ENCODE measurements at places on chromosomes 12 and 14. TPM values are rescaled to one million over a fixed set of nuclear protein-coding genes. Genes with fewer than 3 reads are reported as not detected.

LAG3 gene
- 1.0 TPM for total RNA-seq

GRCh38 chr14:54659365-54659764, 92.4 kb downstream of the SAMD4A start:
- DNase-seq, result no peak
- no peak overlapping the region for H3K27ac ChIP-seq

GDF3 gene
- total RNA-seq, result not detected

LRP1 gene
- total RNA-seq, result 463 TPM

DNA sequence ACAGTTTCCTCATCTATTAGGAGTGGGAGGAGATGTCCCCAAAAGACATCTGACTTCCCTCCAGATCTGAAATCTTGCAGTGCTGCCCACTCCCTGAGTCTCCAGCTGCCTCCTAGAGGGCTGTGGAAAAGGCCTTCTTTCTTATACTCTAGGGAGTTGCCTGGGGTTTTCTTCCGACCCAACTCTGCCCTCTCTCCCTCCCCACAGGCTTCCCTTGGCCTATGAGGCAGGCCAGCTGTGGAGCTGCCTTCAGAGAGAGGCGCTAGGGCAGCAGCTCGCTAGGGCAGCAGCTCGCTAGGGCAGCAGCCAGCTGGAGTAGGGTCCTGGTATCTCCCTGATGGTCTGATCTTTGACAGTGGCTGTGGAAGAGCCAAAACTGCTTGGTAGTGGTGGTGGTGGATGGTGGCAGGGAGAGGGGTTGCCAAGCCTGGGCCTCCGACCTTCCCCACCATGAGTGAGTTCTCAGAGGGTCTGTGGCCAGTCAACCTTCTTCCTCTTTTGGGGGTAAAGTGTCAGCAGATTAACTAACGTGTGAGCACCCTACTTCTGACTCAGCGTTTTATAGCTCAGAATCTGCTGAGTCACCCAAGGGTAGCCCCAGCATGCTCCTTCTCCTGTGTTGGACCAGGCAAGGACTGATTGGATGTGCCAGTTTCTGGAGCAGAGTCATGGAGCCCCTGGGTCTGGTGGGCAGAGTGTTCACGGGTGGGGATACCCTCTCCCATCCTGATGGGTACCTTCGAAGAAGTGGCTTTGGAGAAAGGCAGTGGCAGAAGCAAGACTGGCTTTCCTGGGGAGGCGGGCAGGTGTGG, 2.3 kb downstream of the SLC48A1 start:
- no peak for DNase-seq
- H3K36me3 ChIP-seq, result no peaks in the 10 kb centered on the region
- no peaks in the 10 kb centered on the region for H3K27me3 ChIP-seq
- H3K27ac ChIP-seq, result no peak overlapping the region
- no peak overlapping the region for H3K4me3 ChIP-seq
- H3K4me1 ChIP-seq, result peaks cover 32% of the 10 kb centered on the region

OR4E2 gene
- total RNA-seq, result not detected

GRCh38 chr12:101915841-101916240, 38.5 kb downstream of the DRAM1 start:
- DNase-seq, result no peak
- H3K4me1 ChIP-seq, result peaks cover 2% of the 10 kb centered on the region
- H3K36me3 ChIP-seq, result peaks cover 3% of the 10 kb centered on the region

- H3K27me3 ChIP-seq, result no peaks in the 10 kb centered on the region
- DNase-seq, result no peak
- H3K4me3 ChIP-seq, result no peak overlapping the region
- H3K36me3 ChIP-seq, result no peaks in the 10 kb centered on the region
Measured at GRCh38 chr12:82832096-82832495, 145.4 kb downstream of the TMTC2 start.

IPO4 gene
- total RNA-seq, result 27.4 TPM

DNA sequence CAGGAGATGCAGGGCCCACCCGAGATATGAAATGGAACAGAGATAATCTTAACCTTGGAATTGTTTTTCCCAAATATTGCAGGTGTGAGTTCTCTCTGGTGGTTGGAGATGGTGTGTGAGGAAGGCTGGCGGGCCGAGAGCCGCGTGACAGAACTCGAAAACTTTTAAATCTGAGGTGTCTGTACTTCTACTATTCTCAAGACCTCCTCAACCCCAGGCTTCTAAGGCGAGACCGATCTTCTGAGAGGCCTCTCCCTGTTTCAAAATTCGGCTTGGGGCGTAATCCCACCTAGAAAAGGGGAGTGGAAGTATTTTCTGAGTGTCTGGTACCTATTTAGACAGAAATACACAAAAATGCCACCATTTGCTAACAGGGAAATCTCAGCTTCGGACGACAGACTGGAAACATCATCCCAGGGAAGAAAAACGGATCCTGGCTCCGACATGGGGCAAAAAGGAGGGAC, 611 bp downstream of the SARNP start:
- DNase-seq, result no peak
- H3K4me1 ChIP-seq, result peaks cover 45% of the 10 kb centered on the region
- no peak overlapping the region for H3K4me3 ChIP-seq
- no peaks in the 10 kb centered on the region for H3K27me3 ChIP-seq
- H3K27ac ChIP-seq, result no peak overlapping the region
- peaks cover 5% of the 10 kb centered on the region for H3K36me3 ChIP-seq

CS gene
- 160 TPM for total RNA-seq

DNA sequence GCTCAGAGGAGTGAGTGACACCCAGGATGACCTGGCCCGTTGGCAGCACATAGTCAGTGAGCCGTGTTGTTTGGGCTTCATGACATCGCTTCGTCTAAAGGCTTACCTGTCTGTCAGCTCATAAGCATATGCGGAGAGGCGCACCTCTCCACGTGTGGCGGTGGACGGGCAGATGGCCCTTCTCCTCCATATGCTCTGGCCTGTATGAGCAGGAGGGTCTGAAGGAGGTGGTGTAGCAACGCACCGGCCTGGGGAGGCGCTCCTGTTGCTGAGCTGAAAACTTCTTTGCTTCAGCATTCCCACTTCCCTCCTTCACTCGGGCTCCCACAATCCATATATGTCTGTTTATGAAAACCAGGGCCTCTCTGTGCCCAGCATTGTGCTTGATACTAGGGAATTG, 186.1 kb downstream of the TSPAN9 start:
- no peak for DNase-seq
- H3K27me3 ChIP-seq, result no peaks in the 10 kb centered on the region
- H3K4me3 ChIP-seq, result no peak overlapping the region
- peaks cover 10% of the 10 kb centered on the region for H3K36me3 ChIP-seq

DNA sequence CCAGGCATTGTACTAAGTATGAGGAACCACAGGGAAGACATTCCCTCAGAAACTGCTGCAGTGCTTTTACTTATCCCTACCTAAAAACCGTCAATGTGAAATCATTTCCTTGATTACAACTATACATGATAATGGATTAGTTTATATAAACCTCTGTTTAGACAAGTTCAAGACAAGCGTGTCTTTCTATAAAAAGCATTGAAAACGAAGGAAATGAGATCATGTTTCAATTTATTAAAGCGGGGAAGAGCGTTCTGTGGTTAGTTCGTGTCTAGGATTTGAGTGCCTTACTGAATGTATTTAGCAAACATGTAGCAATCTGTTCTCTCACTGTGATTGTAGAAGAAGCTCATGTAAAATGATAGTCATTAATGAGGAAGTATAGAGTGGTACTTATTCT, 37.5 kb downstream of the GALC start:
- peaks cover 10% of the 10 kb centered on the region for H3K36me3 ChIP-seq
- no peak overlapping the region for H3K27ac ChIP-seq
- no peak overlapping the region for H3K4me3 ChIP-seq

- no peak overlapping the region for H3K4me3 ChIP-seq
- no peaks in the 10 kb centered on the region for H3K27me3 ChIP-seq
- DNase-seq, result no peak
- H3K27ac ChIP-seq, result no peak overlapping the region
Measured at GRCh38 chr12:25653487-25654175, 100.5 kb upstream of the LMNTD1 start.

DNA sequence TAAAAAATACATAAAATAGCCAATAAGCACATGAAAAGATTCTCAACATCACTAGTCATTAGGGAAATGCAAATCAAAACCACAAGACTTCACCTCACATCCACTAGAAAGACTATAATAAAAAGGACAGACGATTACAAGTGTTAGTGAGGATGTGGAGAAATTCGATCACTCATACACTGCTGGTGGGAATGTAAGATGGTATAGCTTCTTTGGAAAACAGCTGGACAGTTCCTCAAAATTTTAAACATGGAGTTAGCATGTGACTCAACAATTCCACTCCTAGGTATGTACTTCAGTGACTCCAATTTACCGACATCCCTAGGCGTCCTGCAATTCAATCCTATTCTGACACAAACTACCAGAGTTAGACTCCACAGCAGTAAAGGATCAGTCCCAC, 13.7 kb downstream of the TRIM9 start:
- no peak for DNase-seq
- no peak overlapping the region for H3K4me3 ChIP-seq

KRT2 gene
- total RNA-seq, result not detected

DNA sequence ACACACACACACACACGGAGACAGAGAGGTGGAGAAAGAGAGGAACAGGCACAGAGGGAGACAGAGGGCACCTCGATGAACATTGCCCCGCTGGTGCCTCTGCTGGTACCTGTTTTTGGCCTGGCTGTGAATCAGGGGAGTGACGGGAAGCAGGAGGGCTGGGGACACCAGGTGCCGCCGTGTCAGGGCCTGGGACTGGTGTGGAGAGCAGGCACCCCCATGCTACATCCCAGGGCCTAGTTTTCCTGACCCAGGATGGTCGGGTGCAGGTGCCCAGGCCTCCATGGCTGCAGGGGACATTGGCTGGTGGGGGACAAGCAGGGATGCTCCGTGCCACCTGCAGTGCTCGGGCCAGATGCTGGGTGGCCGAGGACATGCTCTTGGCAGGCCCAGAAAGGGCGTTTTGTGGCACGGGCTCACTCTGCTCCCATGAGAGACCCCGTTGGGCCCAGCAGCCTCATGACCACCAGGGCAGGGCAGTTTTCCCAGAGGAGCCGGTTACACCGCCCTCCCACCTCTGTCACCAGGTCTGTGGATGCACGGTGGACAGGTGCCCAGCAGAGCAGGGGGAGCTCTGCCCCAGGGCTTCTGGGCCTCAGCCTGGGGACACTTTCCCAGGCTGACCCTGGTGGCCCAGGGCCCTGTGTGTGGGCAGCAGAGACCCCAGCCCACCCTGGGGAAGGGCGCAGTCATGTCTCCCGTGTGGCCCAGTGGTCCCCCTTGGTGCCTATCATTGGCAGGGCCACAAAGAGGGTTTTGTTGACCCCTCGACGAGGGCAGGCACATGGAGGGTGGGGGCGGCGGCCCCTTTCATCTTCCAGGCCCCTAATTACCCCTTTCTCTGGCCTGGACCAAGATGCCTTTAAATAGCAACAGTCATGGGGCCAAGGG, 207.5 kb upstream of the RTL1 start:
- no peak overlapping the region for H3K4me3 ChIP-seq
- no peaks in the 10 kb centered on the region for H3K27me3 ChIP-seq
- no peaks in the 10 kb centered on the region for H3K4me1 ChIP-seq

DNA sequence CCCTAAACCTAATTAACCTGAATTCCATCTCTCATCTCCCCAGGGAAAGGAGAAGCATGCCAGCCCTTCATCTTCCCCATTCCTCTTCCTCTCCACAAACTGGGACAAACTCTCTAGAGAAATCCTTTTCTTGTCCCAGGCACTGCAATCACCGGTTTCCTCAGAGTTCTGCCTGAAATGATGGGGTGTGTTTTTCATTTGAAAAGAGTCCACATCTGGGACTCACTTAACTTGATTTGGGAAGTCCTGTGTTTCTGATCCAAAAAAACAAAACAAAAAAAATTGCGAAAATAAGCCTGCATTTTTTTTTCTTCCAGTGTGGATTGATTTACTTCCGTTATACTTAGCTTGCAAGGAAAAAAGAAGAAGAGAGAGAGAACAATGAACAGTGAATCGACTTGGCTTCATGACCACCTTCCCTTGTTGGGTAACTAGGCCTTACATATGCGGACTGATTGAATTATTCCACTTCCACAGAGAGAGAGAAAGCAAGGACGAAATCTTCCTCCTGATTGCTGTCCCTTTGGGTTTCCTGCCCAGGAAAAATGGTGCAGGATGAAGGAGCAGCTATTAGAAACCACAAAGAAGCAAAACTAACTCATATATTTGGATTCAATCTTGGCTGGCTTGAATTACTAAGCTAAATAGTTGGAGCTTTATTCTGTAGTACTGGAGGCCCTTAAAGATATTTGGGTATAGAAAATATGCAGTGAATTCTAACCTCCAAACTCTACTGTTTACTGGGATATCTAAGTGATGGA, 506.2 kb upstream of the TBX3 start:
- H3K4me1 ChIP-seq, result no peaks in the 10 kb centered on the region
- H3K4me3 ChIP-seq, result no peak overlapping the region
- no peaks in the 10 kb centered on the region for H3K27me3 ChIP-seq
- no peak overlapping the region for H3K27ac ChIP-seq
- DNase-seq, result no peak

ARHGAP9 gene
- not detected for total RNA-seq

TAMALIN gene
- total RNA-seq, result 15.7 TPM

- peaks cover 44% of the 10 kb centered on the region for H3K4me1 ChIP-seq
- H3K27ac ChIP-seq, result peak overlapping the region; percentile 79
- H3K27me3 ChIP-seq, result no peaks in the 10 kb centered on the region
Measured at GRCh38 chr14:68444449-68445168, 348.3 kb downstream of the ZFP36L1 start.
